ENCODE measurements at places on chromosomes 12 and 14.

- DNase-seq, result no peak
These were observed 484 bp downstream of the PPP1CC start for GRCh38 chr12:110742096-110742717.

GRCh38 chr14:74240794-74241651, 1.8 kb downstream of the VSX2 start:
- no peak for DNase-seq

GRCh38 chr12:15563663-15564062, 225.5 kb downstream of the EPS8 start:
- peak; percentile 20 for DNase-seq

- DNase-seq, result no peak
These were observed 54.7 kb downstream of the MIPOL1 start for GRCh38 chr14:37252434-37252833.

DNA sequence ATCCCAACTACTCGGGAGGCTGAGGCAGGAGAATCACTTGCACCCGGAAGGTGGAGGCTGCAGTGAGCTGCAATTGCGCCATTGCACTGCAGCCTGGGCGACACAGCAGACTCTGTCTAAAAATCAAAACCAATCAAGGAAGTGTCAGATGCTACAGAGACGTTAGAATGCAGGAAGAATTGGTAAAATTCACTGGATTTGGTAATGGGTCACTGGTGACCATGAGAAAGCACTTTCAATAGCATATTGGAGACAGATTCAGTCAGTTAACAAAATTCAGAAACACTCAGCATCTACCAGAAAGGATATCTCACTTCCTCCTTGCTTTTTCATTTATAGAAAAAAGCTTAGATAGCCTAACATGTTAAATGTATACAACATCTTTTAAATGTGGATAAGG, 17.5 kb downstream of the BIN2 start:
- no peak for DNase-seq

GRCh38 chr14:94888121-94888520, 118.2 kb upstream of the GSC start:
- DNase-seq, result no peak

DNA sequence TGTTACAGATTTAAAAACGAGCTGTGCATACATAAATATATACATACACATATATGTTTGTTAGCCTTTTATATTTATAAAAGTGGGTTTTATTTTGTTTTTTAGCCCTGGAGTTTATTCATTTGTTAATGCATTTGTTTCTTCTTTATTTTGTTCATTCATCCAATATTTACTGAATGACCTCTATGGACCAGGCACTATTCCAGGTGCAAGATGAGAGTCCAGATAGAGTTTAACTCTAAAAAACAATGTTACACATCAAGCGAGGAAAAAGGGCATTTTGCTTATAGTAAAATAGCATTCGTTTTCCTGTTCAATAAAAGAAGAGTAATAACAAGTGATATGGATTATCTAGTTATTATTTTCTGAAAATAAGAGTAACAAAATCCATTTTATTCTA, 14.2 kb downstream of the ACSS3 start:
- no peak for DNase-seq

DNA sequence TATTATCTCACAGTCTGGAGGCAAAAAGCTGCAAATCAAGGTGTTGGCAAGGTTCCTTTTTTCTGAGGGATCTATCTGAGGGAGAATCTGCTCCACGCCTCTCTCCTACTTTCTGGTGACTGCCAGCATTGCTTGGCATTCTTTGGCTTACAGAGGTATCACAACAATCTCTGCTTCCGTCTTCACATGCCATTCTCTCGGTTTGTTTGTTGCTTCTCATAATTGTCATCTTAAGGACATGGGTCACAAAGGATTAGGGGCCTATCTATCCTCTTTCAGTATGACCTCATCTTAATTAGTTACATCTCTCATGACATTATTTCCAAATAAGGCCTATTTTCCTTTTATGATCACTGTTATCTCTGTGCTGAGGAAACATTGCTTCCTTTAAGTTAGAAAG, 345.0 kb downstream of the FOXG1 start:
- DNase-seq, result no peak

- DNase-seq, result no peak
These were observed 869 bp upstream of the NOVA1 start for GRCh38 chr14:26598672-26599131.

DNA sequence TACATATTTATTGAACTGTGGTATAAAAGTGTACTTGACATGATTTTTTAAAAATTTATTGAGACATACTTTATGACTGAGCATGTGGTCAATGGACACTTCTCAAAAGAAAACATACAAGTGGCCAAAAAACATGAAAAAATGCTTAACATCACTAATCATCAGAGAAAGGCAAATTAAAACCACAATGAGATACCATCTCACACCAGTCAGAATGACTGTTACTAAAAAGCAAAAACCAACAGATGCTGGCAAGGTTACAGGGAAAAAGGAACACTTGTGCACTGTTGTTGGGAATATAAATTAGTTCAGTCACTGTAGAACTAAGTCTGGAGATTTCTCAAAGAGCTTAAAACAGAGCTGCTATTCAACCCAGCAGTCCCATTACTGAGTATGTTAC, 1177.6 kb downstream of the GALC start:
- no peak for DNase-seq

GRCh38 chr14:73887694-73888459, 1.2 kb downstream of the ZNF410 start:
- no peak for DNase-seq

GRCh38 chr14:76917745-76918255, 91.6 kb downstream of the LRRC74A start:
- no peak for DNase-seq

GRCh38 chr14:41549821-41550607, 56.7 kb upstream of the LRFN5 start:
- no peak for DNase-seq

DNA sequence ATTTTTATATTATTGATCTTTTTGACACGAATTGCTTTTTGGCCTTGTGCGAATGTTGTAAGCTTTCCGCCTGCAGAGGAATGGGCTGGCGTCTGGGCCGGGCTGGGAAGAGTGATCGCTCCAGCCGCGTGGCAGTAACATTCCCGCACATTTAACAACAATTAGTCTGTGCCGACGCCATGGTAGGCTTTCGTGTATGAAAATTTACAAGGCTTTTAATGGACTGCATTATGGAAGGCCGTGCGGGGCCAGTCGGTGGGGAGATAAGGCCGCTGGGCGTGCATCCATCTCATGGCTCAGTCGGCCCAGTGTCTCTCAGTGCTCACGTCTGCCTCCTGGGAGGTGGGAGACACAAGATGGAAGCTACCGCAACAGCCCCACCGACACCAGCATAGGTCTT, 142.2 kb downstream of the PHETA1 start:
- DNase-seq, result no peak

- no peak for DNase-seq
These were observed 481.7 kb downstream of the BCAT1 start for GRCh38 chr12:24467226-24467625.

GRCh38 chr12:91417650-91418049, 235.0 kb upstream of the DCN start:
- no peak for DNase-seq

- DNase-seq, result no peak
These were observed 17.0 kb downstream of the ACIN1 start for GRCh38 chr14:23077962-23078361.

DNA sequence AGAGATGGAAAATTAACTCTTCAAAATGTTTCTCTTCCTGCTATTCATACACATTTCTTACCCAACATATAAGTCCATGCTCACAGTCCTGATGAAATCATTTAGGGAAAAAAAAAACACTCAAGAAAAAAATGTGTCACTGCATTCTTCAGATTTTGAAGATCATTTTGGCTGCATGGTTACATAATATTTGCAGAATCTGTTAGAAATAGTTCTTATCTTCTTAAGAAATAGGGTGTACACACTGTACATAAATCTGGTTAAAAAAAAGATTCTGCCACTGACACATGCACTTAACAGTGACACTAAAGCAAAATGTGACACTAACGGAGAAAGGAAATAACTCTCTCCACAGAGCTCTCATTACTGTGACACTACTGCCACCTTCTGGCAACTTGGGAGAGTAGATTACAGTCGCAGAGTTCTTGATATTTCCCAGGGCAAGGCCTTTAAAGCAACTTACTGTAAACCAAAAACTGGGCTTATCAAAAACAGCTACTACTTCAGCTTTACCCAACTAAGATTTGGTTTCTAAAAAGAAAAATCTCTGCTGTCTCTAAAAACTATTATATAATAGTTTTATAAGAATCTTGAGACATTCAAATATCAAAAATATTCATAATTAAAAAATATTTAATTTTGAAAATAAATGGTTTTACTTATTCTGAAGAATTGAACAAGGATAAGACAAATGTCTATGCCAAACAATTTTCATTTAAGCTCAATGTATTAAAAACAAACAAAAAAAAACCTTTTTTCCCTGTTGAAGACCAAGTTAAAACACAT, 65.0 kb downstream of the SETD3 start:
- peak; percentile 48 for DNase-seq

GRCh38 chr14:21039585-21040369, 2.4 kb upstream of the RNASE7 start:
- DNase-seq, result peak; percentile 26

GRCh38 chr12:6463216-6463615, 7.3 kb downstream of the VAMP1 start:
- no peak for DNase-seq

- no peak for DNase-seq
These were observed 87.9 kb upstream of the MDGA2 start for GRCh38 chr14:47763188-47763854.

DNA sequence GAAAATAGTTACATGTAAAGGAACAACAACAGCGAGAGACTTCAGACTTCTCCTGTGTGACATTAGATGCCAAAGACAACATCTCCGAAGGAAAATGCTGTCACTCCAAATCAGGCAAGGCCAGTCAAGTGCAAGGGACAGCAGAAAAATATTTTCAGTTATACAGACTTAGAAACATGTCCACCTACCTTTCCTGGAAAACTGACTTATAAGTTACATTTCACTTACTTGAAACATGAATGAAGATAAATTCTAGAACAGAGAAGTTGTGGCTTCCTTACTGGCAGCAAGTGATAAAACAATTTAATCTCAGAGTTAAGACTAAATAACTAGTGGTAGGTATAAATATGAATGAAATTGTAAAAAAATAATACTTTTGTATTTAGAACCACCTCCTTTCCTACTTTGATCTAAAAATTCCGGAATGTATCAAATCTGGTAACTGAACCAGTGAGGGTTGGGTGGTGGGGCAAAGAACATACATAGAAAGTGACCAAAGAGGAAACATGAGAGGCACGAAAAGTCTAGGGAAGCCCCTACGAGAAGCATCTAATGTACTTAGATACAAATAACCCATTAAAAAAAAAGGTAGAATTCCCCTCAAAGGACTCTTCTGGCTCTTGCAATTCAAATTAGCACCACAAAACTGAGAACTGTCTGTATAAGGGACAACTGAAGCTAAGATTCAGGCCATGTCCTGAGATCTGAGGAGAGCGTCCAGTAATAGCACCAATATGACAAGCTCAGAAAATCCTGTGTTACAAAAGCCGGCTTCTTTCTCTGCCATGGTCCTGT, 21.2 kb downstream of the MTHFD1 start:
- DNase-seq, result no peak

Data from AG04450 (cell line).